ENCODE measurements at places on chromosomes 5 and 9.

DNA sequence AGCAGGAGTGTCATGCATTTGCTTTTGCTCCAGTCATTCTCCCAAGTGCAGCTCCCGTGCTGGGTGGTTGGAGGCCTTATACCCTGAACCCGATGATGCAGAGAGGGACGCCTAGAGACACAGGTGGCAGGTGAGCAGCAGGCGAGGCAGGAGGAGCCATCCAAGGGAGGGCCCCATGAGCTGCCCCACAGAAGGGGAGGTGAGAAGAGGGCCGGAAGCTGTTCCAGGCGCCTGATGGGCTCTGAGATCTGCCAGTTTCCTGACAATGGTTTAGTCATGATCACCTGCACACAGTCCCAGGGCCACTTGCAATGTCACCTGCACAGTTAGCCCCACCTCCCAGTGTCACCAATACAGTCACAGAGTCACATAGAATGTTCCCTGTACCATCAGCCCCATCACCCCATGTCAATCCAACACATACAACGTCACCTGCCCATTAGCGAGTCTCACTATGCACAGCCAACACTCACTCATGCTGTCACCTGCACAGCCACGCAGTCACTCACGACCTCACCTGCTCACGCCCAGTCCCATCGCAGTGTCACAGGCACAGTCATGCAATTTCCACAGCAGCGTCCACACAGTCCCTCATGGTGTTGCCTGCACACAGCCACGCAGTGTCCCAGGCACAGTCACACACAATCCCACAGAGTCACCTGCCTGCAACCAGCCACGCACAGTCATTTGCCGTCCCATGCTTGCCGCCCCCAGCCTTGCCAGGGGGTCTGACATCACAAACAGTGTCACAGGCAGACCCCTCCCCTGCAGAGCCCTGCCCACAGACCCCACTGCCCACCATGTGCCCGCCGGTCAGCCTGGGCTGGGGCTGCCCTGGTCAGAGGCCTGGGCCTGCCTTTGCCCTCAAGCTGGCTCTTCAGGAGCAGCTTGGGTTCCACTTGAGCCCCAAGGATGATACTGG, 113.4 kb downstream of the LHX2 start:
- DNase-seq, result no peak

GRCh38 chr5:172115541-172115982, 72.5 kb downstream of the STK10 start:
- DNase-seq, result no peak

GRCh38 chr5:74390822-74391221, 249.7 kb downstream of the ENC1 start:
- no peak for DNase-seq

GRCh38 chr5:38601863-38602298, 45.4 kb upstream of the LIFR start:
- DNase-seq, result no peak

GRCh38 chr5:107817951-107818350, 147.2 kb upstream of the EFNA5 start:
- no peak for DNase-seq

GRCh38 chr5:75051217-75051751, 1.1 kb downstream of the GCNT4 start:
- no peak for DNase-seq

All from activated CD8-positive, alpha-beta memory T cell treated with anti-CD3 and anti-CD28 coated beads for 48 hours (primary cell).